HepG2 (cell line): ENCODE measurements at places on chromosomes 11 and 22. TPM values are rescaled to one million over a fixed set of nuclear protein-coding genes. Genes with fewer than 3 reads are reported as not detected.

DNA sequence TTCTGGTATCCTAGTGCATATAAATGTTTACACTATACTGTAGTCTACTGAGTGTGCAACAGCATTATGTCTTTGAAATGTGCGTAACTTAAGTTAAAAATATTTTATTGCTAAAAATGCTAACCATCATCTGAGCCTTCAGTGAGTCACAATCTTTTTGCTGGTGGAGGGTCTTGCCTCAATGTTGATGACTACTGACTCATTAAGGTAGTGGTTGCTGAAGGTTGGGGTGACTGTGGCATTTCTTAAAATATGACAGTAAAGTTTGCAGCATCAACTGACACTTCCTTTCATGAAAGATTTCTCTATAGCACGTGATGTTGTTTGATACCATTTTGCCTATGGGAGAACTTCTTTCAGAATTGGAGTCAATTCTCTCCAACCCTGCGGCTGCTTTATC lies 8.5 kb upstream of the CREBZF start:
- peaks cover 12% of the 10 kb centered on the region for H3K4me1 ChIP-seq
- H3K27ac ChIP-seq = no peak overlapping the region
- no peaks in the 10 kb centered on the region for H3K36me3 ChIP-seq

- H3K27ac ChIP-seq = no peak overlapping the region
- DNase-seq = no peak
- peaks cover 31% of the 10 kb centered on the region for H3K4me1 ChIP-seq
- H3K4me3 ChIP-seq = no peak overlapping the region
- no peaks in the 10 kb centered on the region for H3K36me3 ChIP-seq
Measured at GRCh38 chr22:46022881-46023512, 46.0 kb upstream of the WNT7B start.

DNA sequence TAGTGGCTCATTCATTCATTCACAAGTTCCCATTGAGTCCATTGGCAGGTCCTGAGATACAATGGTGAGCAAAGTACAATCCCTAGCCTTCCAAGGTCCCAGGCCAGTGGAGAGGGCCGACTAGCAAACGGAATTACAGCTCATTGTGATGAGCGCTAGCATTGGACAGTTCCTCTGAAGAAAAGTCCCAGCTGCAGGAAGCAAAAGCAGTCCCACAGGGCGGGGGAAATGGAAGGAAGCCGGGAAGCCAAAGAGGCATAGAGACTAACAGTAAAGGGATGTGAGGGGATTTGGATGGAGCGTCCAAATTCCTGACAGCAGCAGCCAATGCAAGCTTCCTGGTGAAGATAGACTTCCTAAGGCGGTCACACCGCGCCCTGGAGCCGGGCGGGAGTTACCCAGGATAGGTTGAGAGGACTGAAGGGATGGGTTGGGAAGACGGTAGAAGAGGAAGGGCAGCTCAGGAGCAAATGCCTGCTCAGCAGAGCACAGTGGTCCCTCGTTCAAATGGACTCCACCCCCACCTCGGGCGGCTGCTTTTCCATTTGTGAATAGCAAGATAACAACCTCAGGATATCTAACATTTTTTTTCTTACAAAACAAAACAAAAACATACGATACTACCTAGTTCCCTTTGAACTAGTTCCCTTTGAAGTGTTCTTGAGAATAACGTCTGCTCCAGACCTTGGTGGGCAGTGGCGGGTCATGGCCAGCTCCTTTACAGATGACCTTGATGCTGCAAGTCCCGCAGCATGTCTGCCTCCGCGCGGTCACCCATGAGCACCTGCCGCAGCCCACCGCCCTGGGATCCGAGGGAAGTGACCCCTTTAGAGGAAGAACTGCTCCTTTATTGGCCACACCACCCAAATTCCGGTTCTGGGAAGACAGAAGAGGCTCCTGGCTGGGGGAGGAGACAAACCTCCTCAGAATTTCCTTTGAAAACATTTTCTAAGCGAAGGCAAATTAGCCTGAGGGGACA lies 132.9 kb downstream of the RASSF10 start:
- H3K4me3 ChIP-seq = no peak overlapping the region
- no peaks in the 10 kb centered on the region for H3K27me3 ChIP-seq
- DNase-seq = no peak
- no peaks in the 10 kb centered on the region for H3K36me3 ChIP-seq

DNA sequence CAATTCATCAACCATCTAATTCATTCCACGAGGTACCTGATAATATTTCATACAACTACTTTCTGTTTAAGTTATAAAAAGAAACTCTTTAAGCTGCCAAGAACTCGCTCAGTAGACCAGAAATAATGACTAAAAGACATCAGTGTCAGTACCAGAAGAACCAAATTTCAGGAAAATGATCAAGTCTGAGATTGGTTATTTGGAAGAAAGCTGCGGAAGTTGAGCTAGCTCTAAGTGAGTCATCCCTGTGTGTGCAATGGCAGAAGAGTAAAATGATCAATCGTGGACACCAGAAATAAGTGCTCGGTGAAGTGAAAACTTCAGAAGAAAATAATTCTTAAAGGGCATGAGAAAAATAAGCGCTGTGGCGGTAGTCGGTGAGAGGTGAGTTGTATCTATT lies 933.2 kb upstream of the CHORDC1 start:
- H3K4me1 ChIP-seq = no peaks in the 10 kb centered on the region
- H3K36me3 ChIP-seq = no peaks in the 10 kb centered on the region
- H3K27ac ChIP-seq = no peak overlapping the region
- DNase-seq = no peak

Gene CNTF
- total RNA-seq = 1.5 and 2.3 TPM in 2 replicates

GRCh38 chr22:48594757-48595510 lies 1232.7 kb downstream of the BRD1 start:
- no peak overlapping the region for H3K27ac ChIP-seq
- no peaks in the 10 kb centered on the region for H3K36me3 ChIP-seq
- no peak overlapping the region for H3K4me3 ChIP-seq
- no peak for DNase-seq
- H3K27me3 ChIP-seq = no peaks in the 10 kb centered on the region

GRCh38 chr11:95218149-95218548 lies 12.9 kb downstream of the SESN3 start:
- H3K4me3 ChIP-seq = no peak overlapping the region
- no peaks in the 10 kb centered on the region for H3K27me3 ChIP-seq
- no peaks in the 10 kb centered on the region for H3K4me1 ChIP-seq
- no peaks in the 10 kb centered on the region for H3K36me3 ChIP-seq
- no peak for DNase-seq
- no peak overlapping the region for H3K27ac ChIP-seq

- H3K4me3 ChIP-seq = no peak overlapping the region
- no peak overlapping the region for H3K27ac ChIP-seq
- no peak for DNase-seq
- H3K27me3 ChIP-seq = no peaks in the 10 kb centered on the region
- no peaks in the 10 kb centered on the region for H3K36me3 ChIP-seq
Measured at GRCh38 chr11:69171476-69172240, 15.9 kb downstream of the SMIM38 start.

DNA sequence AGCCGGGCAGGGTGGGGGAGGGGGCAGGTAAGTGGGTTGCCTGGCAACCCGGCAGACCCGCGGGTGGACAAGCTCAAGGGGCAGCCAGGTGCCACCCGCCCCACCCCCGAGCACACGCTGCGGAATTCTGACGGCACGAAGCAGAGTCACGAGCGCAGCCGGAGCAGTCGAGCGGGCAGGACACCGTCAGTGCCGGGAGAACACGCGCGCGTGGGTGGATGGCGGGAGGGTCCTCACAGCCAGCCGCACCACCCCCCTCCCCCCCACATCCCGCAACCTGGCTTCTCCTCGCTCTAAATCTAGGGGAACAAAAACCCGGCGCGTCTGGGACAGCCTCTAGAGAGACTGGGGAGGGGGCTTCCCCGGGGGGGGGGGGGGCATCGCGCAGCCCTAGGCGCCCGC lies 133.1 kb upstream of the HSD17B12 start:
- peak overlapping the region; percentile 25 for H3K4me3 ChIP-seq
- H3K36me3 ChIP-seq = no peaks in the 10 kb centered on the region
- no peak overlapping the region for H3K27ac ChIP-seq
- peaks cover 22% of the 10 kb centered on the region for H3K4me1 ChIP-seq
- no peak for DNase-seq
- peaks cover 4% of the 10 kb centered on the region; the same call in 1 of the 2 replicates for H3K27me3 ChIP-seq

DNA sequence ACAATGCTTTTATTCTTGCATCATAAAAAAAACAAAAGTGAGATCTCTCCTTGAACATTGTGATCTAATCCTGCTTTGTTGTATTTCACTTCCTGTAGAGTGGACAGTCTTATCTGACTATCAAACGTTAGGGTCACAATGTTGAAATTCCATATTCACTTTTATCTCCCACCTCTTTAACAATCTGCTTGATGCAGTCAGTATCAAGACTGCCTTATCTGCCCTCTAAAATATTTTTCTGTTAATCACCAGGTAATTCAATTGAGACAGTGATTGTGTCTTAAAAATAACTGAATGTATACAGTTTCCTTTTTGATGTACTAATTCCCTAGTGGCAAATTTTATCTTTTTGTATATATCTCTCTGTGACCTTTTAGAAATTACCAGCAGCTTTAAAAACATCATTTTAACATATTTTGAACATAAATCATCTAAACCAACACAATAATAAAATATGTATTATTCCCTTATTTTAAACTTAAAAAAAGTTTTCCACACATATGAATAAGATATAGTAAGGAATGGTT lies 143.1 kb upstream of the MPPED2 start:
- no peak for DNase-seq
- no peak overlapping the region for H3K4me3 ChIP-seq
- H3K27me3 ChIP-seq = no peaks in the 10 kb centered on the region
- no peaks in the 10 kb centered on the region for H3K4me1 ChIP-seq

Gene NXPE4
- total RNA-seq = not detected in 2 replicates

GRCh38 chr22:50660306-50660705 lies 12.3 kb upstream of the SHANK3 start:
- H3K4me1 ChIP-seq = peaks cover 28% of the 10 kb centered on the region
- H3K36me3 ChIP-seq = no peaks in the 10 kb centered on the region
- DNase-seq = no peak

Gene BTBD18
- not detected in 2 replicates for total RNA-seq

GRCh38 chr11:72741429-72741833 lies 10.8 kb downstream of the ARAP1 start:
- peaks cover 5% of the 10 kb centered on the region for H3K36me3 ChIP-seq
- no peaks in the 10 kb centered on the region for H3K27me3 ChIP-seq
- DNase-seq = peak; percentile 56
- H3K27ac ChIP-seq = peak overlapping the region; percentile 59
- no peak overlapping the region for H3K4me3 ChIP-seq
- peaks cover 71% of the 10 kb centered on the region for H3K4me1 ChIP-seq

DNA sequence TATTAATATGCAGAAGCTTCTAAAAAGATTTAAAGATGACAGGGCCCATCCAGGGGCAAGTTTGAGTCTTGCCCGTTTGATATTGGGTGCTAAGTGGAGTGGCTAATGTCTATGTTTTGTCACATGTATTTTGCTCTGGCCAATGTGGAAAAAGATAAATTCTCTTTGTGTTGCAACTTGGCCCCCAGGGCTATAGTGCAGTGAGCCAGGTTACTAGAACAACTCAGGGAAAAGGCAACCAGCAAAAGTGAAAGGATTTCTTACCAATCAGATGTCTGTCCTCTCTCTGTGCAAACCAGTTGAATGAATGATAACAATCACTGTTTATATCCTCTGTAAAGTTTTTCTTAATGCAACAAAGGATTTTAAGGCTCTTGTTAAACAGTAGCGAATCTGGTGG lies 4.6 kb upstream of the CLNS1A start:
- DNase-seq = peak; percentile 16
- no peaks in the 10 kb centered on the region for H3K27me3 ChIP-seq
- H3K4me3 ChIP-seq = no peak overlapping the region; the same call in 1 of the 2 replicates
- H3K27ac ChIP-seq = peak overlapping the region; percentile 4
- H3K4me1 ChIP-seq = peaks cover 32% of the 10 kb centered on the region
- H3K36me3 ChIP-seq = no peaks in the 10 kb centered on the region

DNA sequence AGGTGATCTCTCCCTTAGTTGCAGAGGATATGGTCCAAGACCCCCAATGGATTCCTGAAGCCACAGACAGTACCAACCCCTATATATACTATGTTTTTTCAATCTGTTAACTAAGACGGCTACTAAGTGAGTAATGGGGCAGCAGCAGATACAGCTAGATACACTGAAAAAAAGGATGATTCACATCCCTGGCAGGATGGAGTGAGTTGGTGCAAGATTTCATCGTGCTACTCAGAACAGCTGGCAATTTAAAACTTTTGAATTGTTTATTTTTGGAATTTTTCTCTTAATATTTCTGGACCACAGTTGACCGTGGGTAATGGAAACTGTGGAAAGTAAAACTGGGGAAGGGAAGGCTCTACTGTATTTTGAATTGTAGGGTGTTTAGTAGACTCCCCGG lies 17.0 kb upstream of the TMEM218 start:
- no peak for DNase-seq
- H3K27me3 ChIP-seq = 0 out of 2 replicates have a peak, but pooled peaks cover 2% of the 10 kb centered on the region
- no peak overlapping the region for H3K4me3 ChIP-seq
- H3K4me1 ChIP-seq = peaks cover 10% of the 10 kb centered on the region

GRCh38 chr11:113177671-113178070 lies 136.7 kb upstream of the TTC12 start:
- H3K4me1 ChIP-seq = no peaks in the 10 kb centered on the region
- DNase-seq = no peak
- no peaks in the 10 kb centered on the region for H3K36me3 ChIP-seq
- H3K27me3 ChIP-seq = no peaks in the 10 kb centered on the region; the same call in 1 of the 2 replicates
- H3K27ac ChIP-seq = no peak overlapping the region
- H3K4me3 ChIP-seq = no peak overlapping the region

GRCh38 chr11:2270322-2271076 lies at the start of gene ASCL2:
ASCL2 (minus strand) TSS chr11:2270588; CDS start chr11:2270332, 256 bp downstream.
- DNase-seq = no peak
- no peak within 1 kb of the TSS for H3K27ac ChIP-seq
- H3K4me1 ChIP-seq = peaks cover 10% of the 10 kb centered on the region; the same call in 1 of the 2 replicates
- H3K36me3 ChIP-seq = no peaks in the 10 kb centered on the region
- H3K27me3 ChIP-seq = peaks cover 20% of the 10 kb centered on the region; the same call in 2 of the 3 replicates

DNA sequence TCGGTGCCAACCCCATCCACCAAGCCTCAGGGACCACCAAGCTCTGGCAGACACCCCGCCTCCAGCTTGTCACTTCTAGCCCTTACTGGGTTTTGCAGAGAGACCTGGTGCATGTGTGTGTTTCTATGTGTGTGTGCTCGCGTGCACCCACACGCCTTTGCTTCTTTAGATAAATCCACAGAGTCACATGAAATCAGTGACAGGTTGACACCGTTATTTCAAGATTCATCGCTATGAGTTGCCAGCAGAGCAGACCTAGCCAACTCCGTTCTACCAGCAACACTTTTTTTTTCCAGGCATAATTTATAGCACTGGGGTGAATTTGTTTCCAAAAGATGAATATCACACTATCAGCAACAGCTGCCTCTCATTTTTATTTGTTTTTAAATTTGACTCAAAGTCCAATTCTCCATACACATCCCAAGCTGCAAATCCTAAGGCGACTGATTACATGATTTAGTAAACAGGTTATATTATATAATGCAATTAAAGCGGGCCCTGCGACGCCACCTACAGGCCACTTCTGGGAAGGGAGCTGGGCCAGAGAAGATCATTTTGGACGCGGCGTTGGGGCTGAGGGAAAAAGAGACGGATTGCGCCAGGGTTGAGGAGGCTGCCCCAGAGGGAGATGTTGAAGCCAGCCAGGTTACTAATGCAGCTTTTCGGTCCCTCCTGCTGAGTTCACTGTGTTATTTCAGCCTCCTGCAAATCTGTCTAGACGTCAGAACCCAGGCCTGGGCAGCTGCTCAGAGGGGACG lies 150.5 kb downstream of the FEZ1 start:
- DNase-seq = peak; percentile 15
- H3K27me3 ChIP-seq = peaks cover 57% of the 10 kb centered on the region; the same call in 2 of the 3 replicates
- no peak overlapping the region for H3K4me3 ChIP-seq
- H3K36me3 ChIP-seq = no peaks in the 10 kb centered on the region
- H3K27ac ChIP-seq = no peak overlapping the region
- H3K4me1 ChIP-seq = no peaks in the 10 kb centered on the region

GRCh38 chr22:31222736-31223135 lies 10.6 kb downstream of the LIMK2 start:
- H3K36me3 ChIP-seq = peaks cover 26% of the 10 kb centered on the region; the same call in 2 of the 3 replicates
- H3K4me3 ChIP-seq = no peak overlapping the region
- H3K4me1 ChIP-seq = peaks cover 91% of the 10 kb centered on the region

GRCh38 chr22:38761202-38762162 lies 5.7 kb upstream of the SUN2 start:
- no peaks in the 10 kb centered on the region for H3K36me3 ChIP-seq
- peaks cover 86% of the 10 kb centered on the region for H3K4me1 ChIP-seq
- peaks cover 1% of the 10 kb centered on the region for H3K27me3 ChIP-seq
- no peak for DNase-seq
